ENCODE measurements at places on chromosomes 7 and 10.
A peak's percentile ranks its signal among the peaks of the same experiment; 100 is the strongest.

- DNase-seq, result peak; percentile 68
Observed at GRCh38 chr7:27146491-27147198, 929 bp downstream of the HOXA6 start.

- peak; percentile 18 for DNase-seq
Observed at GRCh38 chr7:125355899-125356298, 426.3 kb upstream of the POT1 start.

DNA sequence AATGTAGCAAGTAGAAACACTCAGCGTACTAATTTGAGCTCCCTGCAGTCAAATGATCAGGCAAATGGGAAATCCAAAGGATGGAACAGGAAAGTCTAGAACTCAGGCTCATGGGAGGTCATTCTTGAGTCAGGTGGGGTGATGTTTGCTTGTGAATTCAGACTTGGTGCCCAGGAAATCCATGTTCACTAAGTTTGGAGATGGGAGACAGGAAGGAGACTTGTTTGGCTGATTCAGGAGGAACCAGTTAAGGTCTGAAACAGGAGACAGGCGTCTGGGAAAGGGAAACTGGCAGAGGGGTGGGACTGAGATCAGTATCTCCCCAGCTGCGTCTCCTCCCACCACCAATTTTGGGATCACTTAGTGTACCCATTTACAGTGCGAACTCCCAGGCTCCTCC is 38.4 kb upstream of the ZNF438 start:
- DNase-seq, result no peak

DNA sequence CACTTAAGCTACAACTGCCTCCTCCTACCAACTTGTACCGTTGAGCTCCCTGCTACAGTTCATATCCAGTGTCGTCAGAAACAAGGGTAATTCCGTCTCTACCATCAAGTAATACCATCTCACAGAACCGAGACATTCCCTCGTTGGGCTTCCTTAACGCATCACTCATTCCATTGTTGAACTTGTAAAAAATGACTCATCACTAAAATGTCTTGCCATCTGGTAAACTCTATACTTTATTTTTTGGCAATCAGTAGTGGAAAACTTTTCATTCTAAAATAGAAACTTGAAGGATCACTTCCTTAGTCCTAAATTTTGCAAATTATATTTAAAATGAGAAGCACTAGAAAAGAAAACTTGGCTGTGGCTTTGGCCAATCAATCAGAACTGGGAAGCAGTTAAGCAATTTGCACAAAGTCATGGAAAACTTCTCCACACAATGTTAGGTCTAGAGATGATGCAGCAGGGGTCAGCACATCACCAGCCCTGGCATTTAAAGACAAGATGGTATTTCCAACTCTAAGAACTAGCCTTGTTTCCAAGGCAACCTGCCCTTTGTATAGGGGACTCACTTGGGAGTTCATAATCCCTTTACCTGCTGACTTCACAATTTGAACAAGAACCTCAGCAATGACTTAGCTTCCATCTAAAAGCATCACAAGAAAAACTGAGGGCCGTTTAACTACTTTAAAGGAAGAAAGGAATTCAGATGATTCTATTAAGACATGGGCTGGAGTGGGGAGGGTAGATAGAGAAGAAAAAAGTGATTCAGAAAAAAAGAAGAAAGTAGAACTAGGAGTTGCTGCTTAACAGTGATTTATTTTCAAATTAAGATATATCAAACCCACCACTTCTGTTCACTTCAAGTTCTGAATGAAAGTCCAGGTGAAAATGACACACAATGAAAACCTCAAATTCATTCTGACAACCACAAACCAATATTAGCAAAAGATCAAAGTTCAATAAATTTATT is 288.1 kb downstream of the PARD3 start:
- peak; percentile 78 for DNase-seq

GRCh38 chr7:66639773-66640172 is 11.1 kb downstream of the KCTD7 start:
- no peak for DNase-seq

DNA sequence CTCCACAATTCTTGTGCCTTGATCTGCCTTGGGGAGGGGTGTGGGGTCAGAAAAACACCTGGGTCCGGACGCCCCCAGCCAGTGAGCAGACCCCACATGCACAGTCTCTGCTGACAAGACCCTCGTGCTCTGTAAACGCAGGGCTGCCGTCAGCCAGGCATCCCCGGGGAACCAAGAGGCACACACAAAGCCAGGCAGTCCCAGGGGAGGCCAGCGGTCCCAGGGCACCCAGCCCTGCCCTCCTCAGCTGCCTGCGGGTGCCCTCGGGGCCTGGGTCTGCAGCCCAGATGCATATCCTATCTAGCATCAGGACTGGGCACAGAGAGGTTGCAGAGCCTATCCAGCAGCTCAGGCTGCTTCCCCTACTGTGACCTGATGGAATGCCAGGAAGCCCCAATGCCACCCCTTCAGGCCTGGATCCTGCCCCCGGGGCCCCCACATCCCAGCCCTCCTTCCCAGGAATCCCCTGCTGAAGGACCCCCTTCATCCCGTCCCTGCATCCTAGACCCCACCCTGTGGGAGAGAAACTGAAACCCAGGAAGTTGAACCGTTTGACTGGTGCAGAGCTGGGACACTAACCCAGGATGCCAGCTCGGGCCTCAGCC is 92.4 kb downstream of the MICALL2 start:
- no peak for DNase-seq

DNA sequence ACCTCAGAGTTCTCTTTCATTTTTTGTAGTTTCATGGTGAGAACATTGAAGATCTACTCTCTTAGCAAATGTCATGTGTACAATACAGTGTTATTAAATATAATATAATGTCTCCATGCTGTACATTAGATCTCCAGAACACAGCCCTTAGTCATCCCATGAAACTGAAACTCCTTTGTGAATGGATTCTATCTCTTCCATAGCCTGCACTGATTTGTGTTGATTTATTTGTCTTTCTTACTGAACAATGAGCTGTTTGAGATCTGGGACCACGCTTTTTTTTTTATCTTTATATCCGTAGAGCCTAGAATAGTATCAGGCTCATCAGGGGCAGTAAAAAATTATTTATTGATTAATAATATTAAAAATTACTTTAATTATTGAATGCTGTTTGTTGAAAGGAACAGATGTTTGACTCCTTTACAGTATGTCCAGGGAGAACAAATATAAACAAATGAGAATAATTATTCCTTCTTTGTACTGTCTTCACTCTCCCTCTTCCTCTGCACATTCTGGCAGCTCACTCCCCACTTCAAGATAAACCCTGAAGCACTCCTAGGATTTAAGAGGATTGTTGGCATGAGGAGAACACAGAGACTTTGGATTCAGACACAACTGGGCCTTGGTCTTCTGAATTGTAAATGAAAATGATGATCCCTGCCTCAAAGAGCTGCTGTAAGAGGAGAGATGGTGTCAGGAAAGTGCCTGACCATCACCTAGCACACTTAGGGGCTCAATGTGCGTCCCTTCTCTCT is 81.6 kb upstream of the MSRB2 start:
- DNase-seq, result no peak

DNA sequence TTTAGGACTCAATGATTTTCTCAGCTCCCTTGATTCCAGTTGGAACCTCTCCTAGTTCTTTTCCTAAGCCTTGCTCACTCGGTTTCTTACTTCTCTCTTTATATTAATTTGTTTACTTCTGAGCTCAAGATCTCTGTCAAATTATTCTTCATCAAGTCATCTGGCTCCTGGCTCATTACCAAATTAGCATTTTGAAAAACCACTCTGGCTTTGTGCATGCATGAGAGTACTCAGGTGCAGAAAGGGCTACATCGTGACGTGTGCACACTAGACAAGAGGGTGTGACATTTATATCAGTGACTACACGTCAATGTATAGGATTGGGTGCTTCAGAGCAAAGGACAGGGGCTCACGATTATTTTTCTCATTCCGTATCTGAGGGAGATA is 645.7 kb upstream of the DPP6 start:
- no peak for DNase-seq

DNA sequence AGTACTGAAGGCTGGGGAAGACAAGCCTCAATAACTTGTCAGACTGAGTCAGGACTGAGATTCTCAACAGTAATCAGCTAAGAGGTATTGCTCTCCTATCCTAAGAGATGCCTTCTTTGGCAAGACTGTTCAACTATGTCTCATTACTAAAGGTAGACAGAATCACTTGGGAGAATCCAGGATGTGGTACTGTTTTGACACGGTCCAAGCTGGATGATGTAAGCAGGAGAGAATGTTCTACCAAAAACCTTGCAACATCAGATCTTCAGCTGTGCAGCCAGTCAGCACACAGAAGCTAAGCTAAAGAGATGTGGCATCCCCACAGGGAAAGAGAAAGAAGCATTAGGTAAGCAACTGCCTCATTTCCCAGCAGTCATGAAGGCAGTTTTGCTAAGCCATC is 391.4 kb downstream of the NRG3 start:
- DNase-seq, result no peak

GRCh38 chr7:70237256-70237655 is 639.0 kb downstream of the AUTS2 start:
- DNase-seq, result no peak

- no peak for DNase-seq
Observed at GRCh38 chr10:33248638-33249037, 85.8 kb downstream of the NRP1 start.

DNA sequence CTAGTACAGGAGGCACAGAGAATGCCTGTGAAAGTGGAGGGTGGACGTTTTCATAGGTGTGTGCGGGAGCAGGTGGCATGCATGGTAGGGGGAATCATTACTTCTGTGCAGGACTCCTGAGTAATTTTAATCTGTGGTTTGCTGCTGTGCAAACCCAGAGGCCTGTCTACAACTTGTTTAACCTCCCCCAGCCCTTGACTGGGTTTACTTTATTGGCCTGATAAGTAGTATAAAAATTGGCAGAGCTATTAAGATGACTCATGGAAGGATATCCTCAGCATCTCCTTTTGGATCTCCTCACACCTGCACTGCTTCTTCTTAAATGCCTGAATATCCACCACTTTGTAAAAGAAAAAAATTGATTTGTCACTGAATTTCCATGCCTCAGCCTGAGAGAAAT is 104.8 kb downstream of the AUTS2 start:
- DNase-seq, result no peak

- DNase-seq, result peak; percentile 18
Observed at GRCh38 chr7:131106681-131107336, 220.9 kb upstream of the MKLN1 start.

- DNase-seq, result no peak
Observed at GRCh38 chr10:127013211-127013656, 108.0 kb downstream of the DOCK1 start.

GRCh38 chr7:604001-604883 is 84.6 kb upstream of the PDGFA start:
- peak; percentile 46 for DNase-seq

DNA sequence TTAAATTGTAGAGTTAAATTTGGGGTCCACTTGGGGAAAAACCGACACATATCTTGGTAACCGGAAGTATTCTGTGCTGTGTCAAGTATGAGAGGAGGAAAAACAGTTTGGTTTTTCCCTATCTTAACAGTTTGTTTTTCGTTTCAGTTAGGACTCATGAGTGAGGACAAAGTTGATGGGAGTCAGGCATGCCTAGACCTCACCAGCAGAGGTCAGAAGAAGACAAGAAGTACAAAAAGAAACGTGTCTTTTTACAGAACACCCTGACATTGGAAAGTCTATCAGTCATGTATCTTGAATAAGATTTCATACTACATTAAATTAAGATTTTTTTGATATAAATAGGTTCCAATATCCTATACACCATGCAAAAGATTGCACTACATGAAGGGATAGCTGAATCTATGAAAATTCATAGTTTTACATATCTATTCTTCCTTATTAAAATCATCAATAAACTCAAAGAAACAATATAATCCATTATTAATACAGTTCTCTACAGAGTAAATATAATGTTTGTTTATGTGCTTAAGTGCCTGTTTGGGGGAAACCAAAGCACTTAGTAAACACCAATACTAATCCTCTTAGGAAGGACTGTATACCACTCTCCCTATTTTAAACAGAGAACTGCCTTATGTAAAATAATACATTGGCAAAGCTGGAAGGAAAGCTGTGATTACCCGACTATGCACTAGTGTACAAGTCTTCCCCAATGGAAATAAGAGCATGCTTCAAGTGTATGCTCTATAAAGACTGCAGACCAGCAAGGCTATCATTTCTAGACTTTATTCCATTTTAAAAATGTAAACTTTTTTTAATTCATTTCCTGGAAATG is 95.6 kb downstream of the USP6NL start:
- peak; percentile 81 for DNase-seq

DNA sequence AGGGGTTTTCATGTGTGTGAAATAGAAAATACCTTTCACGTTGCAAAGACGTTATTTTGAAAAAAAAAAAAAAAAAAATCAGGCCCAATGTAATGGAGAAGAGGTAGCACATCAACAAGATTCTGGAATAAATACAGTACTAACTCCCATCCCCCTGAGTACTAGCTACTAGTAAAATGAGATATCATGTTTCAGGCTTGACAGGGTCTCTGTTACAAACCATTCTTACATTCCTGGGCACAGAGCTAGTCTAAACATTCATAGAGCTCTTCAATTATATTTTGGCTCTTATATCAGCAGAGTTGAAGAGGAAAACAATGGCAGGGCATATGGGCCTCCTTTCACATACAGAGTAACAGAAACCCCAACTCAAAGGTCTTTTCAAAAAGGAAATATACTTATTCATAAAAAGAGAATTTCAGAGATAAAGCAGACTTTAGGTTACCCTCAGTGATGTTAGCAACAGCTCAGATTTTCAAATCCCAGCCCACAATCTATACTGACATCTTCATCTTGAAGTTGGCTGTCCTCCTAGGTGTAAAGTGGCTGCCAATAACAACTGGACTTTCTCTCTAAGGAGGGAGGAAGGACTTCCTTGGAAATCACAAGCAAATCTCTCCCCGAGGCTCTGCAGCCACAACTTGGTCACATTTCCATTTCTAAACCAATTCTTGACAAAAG is 18.6 kb downstream of the C7orf33 start:
- peak; percentile 22 for DNase-seq

All from lung (tissue), 17 donors.